ENCODE measurements at places on chromosomes 4 and X.

DNA sequence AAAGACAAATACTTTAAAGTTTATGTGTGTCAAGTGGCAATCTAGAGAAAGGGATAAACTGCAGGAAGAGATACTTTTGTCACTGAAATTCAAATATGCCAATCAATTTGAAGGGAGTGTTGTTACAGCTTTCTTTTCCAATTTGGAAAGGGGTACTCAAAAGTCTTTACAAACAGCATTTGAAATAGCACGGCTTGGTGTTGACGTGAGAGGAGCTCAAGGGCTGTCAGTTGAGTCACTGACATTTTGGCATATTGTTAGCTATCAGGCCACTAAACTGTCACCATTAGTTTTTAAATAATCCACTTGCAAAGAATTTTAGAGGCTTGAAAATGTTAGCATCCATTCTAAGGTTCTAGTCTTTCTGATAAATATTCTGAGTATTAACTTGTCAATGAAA, 698.4 kb downstream of the IL1RAPL1 start:
- no peak for DNase-seq

- DNase-seq: no peak
These were observed 132.2 kb downstream of the VEGFC start for GRCh38 chr4:176660561-176660960.

DNA sequence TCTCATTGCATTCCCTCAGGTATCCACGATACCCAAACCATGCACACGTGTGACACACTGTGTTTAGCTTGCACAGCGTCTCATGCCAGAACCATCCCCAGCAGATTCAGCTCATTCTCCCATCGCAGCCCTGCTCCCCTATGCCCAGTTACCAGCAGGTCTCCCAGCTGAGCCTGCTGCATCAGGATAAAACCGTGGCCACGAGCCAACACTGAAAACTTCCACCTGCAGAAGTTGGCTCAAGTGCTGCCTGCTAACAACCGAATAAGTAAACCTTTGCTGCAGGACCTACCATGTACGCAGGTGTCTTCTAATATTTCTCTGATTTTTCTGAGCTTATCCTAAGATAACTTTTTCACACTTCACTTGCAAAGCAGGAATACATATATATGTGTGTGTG, 120.4 kb upstream of the STS start:
- no peak for DNase-seq

DNA sequence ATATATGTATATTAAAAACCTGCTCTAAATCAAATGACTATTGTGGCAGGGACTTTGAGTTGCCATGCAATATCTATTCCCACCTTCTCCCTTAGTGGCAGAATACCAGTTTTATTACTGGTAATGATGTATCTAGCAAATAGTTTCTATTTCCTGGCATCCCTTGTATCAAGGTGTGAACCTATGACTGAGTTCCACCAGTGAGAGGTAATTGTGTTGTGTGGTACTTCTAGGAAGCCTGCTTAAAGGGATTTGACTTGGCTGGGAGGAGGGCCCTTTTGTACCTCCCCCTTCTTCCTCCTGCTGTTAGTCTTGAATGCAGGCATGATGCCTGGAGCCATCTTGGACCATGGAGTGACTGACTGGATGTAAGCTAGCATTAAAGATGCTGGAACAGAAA, 65.4 kb upstream of the DYNLT3 start:
- no peak for DNase-seq

DNA sequence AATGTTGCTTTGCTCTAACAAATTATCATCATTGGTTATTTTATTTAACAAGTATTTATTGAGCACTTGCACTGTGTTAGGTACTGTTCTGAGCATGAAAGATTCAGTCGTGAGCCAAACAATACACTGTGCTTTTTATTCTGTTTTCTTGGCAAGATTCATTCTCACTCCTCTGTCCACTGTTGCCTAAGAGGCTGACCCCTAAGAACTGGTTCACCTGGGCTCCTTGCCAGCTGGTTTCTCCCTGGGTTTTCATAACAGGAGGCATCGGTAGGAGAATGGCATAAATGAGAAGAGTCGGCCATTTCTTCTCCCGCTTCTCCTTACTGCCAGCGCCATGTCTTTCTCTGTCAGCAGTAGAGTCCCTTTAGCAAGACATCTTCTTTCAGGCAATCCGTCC, 243.7 kb upstream of the DIAPH2 start:
- DNase-seq: no peak

- no peak for DNase-seq
These were observed 9.6 kb downstream of the DRP2 start for GRCh38 chrX:101229170-101229569.

- DNase-seq: no peak
These were observed 325.5 kb downstream of the PCDH18 start for GRCh38 chr4:137206781-137207180.

GRCh38 chr4:175946472-175947116, 119.0 kb upstream of the WDR17 start:
- DNase-seq: no peak

DNA sequence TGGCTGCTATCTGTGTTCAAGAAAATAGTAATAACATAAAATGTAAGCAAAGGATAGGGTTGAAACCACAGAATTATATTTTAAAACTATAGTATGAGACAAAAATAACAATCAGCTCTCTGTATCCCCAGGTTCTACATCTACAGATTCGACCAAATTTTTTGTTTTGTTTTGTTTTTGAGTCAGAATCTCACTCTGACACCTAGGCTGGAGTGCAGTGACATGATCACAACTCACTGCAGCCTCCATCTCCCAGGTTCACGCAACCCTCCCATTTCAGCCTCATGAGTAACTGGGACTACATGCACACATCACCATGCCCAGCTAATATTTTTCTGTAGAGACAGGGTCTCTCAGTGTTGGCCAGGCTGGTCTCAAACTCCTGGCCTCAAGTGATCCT, 113.2 kb downstream of the MAB21L2 start:
- DNase-seq: no peak

- DNase-seq: no peak
These were observed 20.6 kb upstream of the TEX13A start for GRCh38 chrX:105241056-105241455.

- no peak for DNase-seq
These were observed 822.1 kb upstream of the GALNTL6 start for GRCh38 chr4:170990989-170991589.

- DNase-seq: no peak
These were observed 1720.9 kb upstream of the AGA start for GRCh38 chr4:179163147-179163546.

- no peak for DNase-seq
These were observed 743 bp downstream of the NKAP start for GRCh38 chrX:119942831-119943184.

GRCh38 chr4:170229006-170229405, 139.2 kb upstream of the AADAT start:
- DNase-seq: no peak

GRCh38 chr4:40301603-40302002, 33.5 kb upstream of the CHRNA9 start:
- DNase-seq: no peak

DNA sequence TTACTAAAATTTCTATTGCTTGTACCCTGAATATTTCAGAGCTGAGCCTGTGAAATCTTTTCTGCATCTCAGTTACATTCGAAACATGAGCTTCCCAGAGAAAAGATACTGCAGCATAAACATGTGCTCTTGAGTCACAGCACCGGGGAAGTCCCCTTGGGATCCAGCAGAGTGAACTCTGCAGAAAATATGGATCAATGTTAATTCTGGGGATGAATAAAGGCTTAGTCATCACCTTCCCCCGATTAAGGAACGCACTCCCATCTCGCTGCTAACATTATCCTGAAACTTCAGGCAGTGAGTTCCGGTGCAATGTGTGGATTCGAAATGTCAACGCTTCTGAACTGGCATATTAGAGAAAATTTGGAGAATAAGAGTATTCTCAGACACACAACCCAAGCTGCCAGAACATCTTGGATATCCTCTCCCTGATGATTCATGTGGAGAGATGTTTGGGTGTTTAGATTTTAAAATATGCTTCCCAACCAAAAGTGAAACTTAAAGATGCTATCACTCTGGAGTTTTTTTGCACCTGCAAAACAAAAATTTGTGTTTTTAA, 90.8 kb downstream of the IRF2 start:
- no peak for DNase-seq

DNA sequence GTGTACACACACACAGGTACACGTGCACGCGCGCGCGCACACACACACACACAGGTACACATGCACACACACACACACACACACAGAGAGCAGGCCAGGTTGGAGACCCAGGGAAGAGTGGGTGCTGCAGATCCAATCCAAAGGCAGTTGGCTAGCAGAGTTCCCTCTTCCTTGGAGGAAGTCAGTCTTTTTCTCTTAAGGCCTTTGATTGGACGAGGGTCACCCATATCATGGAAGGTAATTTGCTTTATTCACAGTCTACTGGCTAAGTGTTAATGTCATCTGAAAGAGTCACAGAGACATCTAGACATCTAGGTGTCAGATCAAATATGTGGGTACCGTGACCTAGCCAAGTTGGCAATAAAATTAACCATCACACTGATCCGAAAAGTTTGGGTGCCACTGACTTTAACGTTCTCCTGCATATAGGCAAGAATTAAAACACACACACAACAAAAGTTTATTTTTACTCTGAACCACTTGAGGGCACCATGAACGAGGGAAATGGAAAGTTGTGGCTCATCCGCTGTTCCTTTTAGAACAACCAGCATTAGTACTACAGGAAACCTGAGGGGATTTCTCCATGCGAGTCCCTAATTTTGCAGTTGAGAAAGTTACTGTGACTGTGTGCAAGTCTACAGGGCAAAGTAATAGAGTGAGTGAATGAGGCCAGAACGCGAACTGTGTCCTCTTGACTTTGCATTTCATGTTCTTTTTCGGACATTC, 66.0 kb upstream of the STOX2 start:
- no peak for DNase-seq

DNA sequence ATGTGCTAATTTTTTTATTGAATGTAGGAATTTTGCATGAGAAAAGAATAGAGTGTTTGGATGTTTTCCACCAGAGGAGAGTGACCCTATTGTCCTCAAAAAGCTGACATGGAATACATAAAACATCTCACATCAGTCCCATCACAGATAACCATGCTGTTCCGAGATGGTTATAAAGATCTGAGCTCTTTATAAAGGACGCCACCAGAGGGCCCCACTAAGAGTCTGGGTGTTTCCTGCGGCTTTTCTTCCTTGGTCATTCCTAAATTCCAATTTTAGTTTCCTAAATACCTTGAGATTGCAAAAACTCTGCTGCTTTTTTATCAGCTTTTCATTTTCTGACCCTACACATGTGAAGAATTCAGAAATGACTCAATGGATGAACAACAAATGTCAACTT, 504.5 kb upstream of the FRG1 start:
- no peak for DNase-seq

- DNase-seq: peak; percentile 1
These were observed 8.5 kb upstream of the SPANXN4 start for GRCh38 chrX:143017272-143017671.

GRCh38 chr4:153634738-153635353, 49.2 kb upstream of the TLR2 start:
- no peak for DNase-seq

- DNase-seq: no peak
These were observed 69.0 kb upstream of the ETNPPL start for GRCh38 chr4:108831886-108832285.

GRCh38 chr4:105154576-105154975, 7.9 kb downstream of the TET2 start:
- DNase-seq: no peak

GRCh38 chr4:19399001-19399400, 852.7 kb upstream of the SLIT2 start:
- DNase-seq: no peak

GRCh38 chrX:108699368-108699767, 37.0 kb downstream of the IRS4 start:
- no peak for DNase-seq

DNA sequence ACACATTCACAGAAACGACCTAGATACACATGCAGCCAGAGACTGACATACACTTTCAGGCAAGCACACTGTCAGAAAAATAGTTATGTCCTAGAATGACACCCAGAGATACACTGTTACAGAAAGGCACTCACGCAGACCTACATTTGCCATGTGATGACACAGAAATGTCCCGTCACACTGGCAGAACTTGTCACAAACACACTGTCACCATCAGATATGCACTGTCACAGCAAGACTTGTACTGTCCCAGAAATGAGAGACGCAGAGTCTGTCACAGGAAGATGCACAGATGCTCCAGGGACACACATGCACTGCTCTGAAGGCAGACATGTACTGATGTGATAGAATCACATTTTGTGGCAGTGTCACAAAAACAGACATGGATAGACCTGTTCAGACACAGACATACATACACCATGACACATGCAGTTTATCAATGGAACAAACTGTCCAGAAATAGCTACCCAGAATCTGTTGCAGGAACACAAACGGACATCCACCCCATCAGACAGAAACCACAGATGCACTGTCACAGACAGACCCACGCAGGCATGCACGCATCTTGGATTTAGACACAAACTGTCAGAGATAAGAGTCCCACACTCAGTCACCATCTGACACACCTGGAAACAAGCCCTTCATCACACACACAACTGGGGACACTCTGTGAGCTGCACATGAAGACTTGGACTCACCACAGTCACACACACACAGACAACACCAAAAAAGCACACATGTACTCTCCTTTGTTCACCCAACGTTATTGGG, 1.3 kb upstream of the PIM2 start:
- no peak for DNase-seq

- no peak for DNase-seq
These were observed 84.2 kb downstream of the GPR143 start for GRCh38 chrX:9681422-9681821.

GRCh38 chrX:119692191-119693039, 553 bp downstream of the SEPTIN6 start:
- peak; percentile 60 for DNase-seq

GRCh38 chr4:54402880-54403480, 173.9 kb downstream of the PDGFRA start:
- DNase-seq: no peak

DNA sequence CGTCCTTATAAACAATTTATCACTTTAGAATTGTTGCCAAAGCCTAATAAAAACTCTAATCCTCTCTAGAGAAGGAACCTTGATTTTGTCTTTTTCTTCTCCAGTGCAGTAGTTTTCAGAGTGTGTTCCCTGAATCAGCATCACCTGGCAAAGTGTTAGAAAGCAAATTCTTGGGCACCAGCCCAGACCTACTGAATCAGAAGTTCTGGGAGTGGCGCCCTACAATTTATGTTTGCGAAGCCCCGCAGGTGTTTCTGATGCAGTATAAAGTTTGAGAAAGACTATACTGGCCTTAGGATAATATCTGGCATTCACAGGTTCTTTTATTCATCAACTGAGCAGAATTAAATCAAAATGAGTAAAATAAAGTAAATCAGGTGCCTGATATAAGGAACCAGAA, 645.8 kb upstream of the ATOH1 start:
- no peak for DNase-seq

GRCh38 chrX:119880552-119881437, 9.2 kb downstream of the NDUFA1 start:
- no peak for DNase-seq
